ENCODE measurements at places on chromosomes 3 and 15. TPM values are rescaled to one million over a fixed set of nuclear protein-coding genes. Genes with fewer than 3 reads are reported as not detected.

Gene SLC28A1
- total RNA-seq: 0.84 TPM

Gene EFCC1
- total RNA-seq: 2.2 TPM

Gene CEP19
- total RNA-seq: 0.94 TPM

Gene KLHL24
- total RNA-seq: 127 TPM

Gene ALPK3
- total RNA-seq: 183 TPM

Gene GRK7
- not detected for total RNA-seq

Gene CPB1
- total RNA-seq: not detected

Gene APBA2
- total RNA-seq: 0.37 TPM

Gene IL17RD
- total RNA-seq: 7.7 TPM

Gene DHX30
- 41.2 TPM for total RNA-seq

Gene IGSF11
- 0.38 TPM for total RNA-seq

Gene PPM1L
- total RNA-seq: 38.2 TPM

Gene KLF13
- 63.4 TPM for total RNA-seq

Gene STRA6
- total RNA-seq: not detected

Gene FAM107A
- total RNA-seq: 42.1 TPM

Gene MORC1
- not detected for total RNA-seq

Gene LSM3
- 13.5 TPM for total RNA-seq

Gene TIGIT
- not detected for total RNA-seq

Gene JAGN1
- 34.0 TPM for total RNA-seq

Gene ABHD6
- 8.7 TPM for total RNA-seq

Gene FAN1
- 7.3 TPM for total RNA-seq

Gene ACAN
- total RNA-seq: not detected

Gene LEO1
- total RNA-seq: 9.1 TPM

All from heart left ventricle (tissue), 16 donors.